ENCODE measurements at places on chromosomes 1 and 21.

GRCh38 chr1:44220001-44220751, 6.9 kb downstream of the DMAP1 start:
- DNase-seq = no peak

DNA sequence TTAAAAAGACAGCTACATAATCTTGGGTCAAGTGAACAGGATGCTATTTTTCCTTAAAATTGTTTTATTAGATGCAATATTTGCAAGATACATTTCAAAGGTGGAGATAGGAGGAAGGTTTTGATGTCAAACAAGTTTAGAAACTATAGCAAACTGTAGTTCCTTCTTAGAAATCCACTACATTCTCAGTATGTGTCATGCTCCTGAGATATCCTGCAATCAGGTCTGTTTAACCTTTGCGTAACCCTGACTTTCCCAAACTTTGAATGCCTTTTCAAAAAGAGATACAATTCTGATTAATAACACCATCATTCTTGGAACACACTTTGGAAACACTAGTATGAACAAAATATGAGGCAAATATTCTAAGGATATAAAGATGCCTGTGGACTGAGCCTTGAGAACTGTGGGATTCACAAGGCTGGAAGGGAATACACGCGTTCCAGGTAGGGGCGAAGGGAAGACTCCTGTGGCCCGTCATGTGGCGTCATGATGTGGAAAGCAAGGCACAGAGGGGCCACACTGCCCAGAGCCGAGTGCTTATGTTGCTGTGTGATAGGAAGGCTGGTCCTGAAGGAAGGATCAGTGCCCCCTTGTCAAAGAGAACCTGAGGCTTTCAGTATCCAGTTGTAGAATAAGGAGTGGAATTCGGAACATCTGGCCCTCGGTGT, 19.6 kb upstream of the TARBP1 start:
- no peak for DNase-seq

DNA sequence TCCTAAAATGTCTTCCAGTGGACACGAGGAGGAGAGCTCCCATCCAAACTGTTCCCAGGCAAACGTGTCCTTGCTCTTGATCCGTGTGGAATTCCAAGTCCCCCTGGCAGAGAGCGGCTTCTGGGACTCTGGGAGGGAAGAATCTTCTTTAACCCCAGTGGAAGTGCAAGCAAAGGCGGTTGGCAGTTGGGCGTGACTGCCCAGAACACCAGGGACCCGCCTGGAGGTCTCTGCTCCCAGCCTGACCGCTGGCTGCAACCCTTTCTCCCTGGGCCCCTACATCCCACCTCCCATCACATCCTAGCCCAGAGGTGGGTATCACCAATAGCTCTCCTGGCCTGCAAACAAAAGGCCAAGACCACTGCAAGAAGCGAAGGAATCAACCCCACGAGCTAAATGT, 17.8 kb downstream of the CASZ1 start:
- DNase-seq = no peak

DNA sequence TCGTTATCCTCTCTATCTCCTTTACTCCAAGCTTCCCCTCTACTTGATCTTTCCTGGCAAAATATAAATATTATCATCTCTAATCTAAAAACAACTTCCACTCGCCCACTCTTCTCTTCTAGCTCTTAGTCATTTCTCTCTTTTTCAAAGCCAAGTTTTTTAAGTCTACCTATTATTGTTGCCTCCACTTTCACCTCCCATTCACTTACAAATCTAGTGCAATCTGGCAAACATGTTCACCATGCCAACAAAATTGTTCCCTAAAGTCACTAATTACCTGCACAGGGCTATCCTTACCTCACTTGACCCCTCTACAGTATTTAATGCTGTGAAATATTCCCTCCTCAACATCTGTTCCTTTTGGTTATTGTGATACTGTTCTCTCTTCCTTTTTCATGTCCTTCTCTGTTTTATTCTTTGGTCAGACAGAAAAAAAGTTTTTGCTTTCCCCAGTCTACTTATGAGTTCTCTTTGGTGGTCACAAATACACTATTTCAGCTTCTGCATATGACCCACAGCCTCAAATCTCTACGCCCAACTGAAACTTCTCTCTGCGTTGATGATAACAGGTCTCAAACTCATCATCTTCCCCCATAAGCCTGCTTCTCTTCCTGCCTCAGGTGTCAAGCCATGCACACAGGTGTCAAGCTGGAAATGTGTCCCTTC, 31.9 kb upstream of the RAP1A start:
- no peak for DNase-seq

DNA sequence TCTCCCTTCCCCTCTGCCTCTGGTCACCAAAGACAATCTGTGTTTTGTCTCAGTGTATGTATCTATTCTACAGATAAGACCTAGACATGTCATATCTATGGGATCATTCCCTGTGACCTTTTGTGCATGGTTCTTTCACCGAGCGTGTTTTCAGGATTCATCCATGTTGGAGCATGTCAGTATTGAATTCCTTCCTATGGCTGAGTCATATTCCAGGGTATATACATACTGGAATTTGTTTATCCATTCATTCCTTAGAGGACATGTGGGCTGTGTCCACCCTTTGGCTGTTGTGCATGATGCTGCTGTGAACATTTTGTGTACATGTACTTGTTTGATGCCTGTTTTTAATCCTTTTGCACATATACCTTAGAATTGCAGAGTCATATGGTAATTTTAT, 69.9 kb downstream of the NFASC start:
- DNase-seq = no peak

All from vagina (tissue), 2 donors.